Activated T-cell treated with anti-CD3 and anti-CD28 coated beads for 48 hours (primary cell): ENCODE measurements at places on chromosomes 7 and 10.

GRCh38 chr7:130708766-130709165 lies 22.4 kb upstream of the TSGA13 start:
- no peak for DNase-seq

- no peak for DNase-seq
These were observed 215.6 kb downstream of the TAX1BP1 start for GRCh38 chr7:27955596-27955995.

DNA sequence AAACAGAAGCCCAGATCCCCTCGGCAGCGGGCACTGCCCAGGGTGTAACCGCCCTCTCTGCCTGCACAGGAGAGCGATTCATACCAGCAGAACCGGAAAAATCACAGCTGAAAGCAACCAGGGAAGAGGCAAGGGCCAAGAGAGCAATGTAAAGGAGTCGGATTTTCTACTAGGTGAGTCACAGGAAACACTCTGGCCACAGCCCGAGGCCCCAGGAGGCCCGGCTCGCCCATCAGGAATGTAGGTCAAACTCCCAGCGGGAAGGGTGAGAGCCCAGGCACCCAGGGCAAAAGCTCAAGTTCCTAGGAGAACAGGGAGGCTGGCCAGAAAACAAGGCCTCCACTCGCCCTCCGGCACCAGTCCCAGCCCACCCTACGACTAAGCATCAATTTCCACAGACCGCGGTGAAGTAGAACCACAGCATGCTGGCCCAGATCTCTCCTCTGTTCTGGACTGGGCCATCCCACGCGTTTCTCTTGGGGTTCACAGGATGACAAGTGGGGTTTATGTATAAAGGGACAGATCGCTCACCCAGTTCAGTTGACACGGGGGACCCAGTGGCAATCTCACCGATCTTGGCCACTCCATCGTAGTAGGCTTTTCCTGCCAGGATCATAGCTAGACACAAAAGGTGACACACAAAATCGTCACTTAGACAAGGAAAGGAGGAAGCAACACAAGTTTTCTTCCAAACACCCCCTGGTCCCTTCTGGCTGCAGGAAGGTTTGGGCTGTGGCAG lies 46.2 kb downstream of the BAIAP2L1 start:
- no peak for DNase-seq

- no peak for DNase-seq
These were observed 80.6 kb upstream of the GATAD1 start for GRCh38 chr7:92366730-92367129.

- no peak for DNase-seq
These were observed 32.0 kb upstream of the TSPAN13 start for GRCh38 chr7:16721541-16721940.

- DNase-seq = no peak
These were observed 219.8 kb downstream of the CTNNA3 start for GRCh38 chr10:67476201-67476600.

DNA sequence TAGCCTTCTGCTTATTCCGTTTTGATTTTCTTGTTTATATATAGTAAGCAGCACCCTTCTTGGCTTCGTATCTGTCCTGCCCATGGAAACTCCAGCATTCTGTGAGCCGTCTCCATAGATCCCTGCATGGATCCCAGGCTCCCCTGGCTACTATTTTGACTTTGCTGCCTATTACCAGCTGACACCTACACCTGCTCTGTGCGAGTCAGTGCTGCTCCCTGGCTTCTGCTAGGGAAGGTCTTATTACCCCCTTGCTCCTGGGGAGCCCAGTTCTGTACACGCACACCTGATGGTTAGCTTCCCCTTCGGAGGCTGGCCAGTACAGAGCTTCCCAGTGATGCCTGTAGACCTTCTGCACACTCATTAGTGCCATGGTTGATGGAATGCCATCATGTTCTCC lies 35.4 kb downstream of the NACAD start:
- DNase-seq = no peak

DNA sequence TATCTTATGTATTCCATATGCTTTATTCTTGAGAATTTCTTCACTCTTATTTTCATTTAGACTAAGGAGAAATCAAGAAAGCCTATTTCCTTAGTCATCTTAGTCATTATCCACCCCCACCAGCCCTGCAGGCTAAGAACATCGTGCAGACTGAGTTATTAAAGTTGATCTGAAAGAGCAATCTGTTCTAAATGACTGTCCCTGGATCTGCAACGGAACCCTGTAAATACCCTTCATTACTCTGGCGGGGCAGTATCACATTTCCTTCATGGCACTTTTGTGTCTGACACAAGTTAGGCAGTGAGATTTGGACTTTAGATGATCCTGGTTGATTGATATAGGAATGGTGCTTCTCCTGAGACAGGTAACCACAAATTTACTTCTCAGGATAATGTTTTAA lies 3.5 kb upstream of the MYPN start:
- no peak for DNase-seq

DNA sequence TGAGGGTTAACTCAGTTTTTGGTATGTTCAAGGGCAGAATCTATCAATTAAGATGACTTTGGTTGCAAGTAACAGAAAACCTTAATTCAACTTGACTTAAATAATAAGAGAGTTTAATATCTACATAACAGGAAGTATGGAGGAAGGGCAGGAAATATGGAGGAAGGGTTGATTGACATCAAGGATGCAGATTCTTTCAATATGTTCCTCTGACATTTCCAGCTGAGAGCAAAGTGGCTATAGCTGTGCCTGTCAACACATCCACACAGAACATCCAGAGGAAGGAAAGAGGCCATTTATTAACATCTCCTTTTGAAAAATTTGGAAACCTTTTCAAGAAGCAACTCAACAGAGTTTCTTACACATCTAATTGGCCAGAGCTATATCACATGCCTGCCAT lies 19.4 kb upstream of the RALA start:
- DNase-seq = no peak

DNA sequence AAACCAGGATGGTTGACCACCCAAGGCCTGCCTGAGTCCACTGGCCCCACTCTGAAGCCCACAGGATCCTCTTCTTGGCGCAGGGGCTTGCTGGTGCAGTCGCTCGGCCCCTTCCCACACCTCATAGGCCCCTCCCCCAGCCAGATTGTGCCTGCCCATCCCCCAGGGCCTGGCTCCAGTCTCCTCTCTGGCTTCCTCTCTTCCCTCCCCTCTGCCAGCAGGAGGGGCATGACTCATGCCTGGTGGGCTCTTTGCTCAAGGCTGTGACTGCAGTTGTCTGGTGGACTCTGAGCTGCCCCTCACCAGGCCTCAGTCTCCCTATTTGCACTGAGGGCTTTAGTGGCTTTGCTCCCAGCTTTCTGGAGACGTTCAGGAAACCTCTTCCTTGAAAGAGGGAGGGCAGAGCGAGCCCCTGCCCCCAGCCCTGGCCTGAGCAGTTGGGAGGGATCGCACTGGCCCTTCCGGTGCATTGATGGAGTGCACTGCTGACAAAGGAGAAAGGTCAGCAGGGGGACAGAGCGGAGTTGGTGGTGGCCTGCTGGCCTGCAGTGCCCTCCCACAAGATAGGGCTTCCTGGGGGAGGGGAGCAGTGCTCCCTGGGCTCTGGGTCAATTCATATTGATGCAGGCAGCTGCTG lies 60.7 kb downstream of the ZMIZ1 start:
- DNase-seq = no peak

DNA sequence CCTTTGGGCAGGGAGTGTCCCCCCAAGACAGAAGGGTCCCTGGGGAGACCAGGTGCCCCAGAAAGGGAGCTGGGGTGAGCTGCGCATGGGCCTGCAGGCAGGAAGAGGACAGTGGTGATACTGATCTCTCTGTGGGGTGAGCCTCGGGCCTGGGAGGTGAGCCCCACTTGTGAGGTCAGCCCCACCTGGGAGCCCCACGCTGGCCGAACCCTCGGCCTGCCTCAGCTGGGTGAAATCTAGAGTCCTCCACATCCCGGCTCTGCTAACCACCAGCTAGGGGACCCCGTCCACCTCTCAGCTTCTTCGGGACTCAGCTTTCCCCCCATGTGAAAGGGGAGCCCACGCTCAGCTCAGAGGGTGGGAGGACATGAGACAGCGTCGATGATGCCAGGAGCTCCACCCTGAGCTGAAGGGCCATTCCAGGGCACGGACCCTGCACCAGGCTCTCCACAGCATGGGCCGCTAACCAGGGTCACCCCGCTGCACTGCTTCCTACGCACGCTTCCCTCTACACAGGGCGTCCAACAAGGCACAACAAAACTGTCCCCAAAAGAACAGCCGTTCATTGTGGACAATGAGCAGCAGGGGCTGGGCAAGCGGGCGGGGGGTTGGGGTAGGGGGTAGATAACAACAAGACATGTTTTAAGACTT lies 48.7 kb downstream of the CAMK2B start:
- DNase-seq = no peak

GRCh38 chr7:137476937-137477336 lies 133.4 kb upstream of the PTN start:
- DNase-seq = no peak

GRCh38 chr10:33215154-33215553 lies 119.3 kb downstream of the NRP1 start:
- DNase-seq = no peak

DNA sequence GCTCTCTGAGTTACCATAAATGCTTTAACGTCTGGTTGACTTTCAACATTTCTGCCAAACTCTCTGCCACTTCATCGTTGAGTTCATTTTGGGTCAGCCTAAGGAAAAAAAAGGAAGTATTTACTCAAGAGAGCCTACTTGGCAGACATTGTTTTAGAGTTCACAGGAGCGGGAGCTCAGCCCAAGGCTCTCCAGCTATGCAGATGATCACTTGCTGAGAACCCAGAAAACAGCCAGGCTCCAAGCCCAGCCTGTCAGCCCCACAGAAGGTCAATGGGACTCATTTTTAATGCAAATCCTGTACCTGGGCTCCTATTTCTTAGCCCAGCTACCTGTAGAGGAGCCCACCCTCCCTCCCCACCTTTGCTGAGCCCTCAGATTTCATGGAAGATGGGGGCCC lies 45.5 kb downstream of the NOD1 start:
- DNase-seq = no peak

DNA sequence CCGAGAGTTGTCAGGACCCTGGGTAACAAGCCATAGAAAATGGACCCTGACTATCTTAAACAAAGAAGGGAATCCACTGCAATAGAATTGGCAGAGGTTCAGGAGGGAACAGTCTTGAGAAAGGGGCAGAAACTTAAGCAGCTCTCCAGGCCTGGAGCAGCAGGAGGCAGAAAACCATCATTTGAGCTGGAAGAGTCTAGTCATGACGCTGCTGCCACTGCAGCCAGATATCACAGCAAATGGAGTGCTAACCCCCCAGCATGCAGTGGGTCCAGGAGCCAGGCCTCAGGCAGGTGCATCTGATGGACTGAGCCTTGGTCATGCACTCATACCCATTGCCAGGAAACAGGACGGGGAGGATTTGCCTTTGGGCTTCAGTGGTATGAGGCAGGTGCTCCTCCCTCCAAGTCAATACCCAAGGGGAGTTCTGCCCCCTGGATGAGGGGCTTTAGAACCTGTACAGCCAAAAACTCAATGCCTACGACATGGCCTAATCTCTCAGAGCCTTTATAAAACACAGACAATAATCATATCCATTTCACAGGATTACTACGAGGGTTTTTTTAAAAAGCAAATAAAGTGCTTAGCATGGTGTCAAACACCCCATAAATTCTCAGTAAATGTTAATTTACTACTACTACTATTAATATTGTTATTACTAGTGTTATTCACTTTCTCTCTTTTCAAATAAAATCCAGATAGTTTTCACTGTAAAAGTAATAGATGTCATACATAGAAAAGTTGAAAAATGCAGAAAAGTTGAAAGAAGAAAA lies 30.7 kb downstream of the DUSP5 start:
- no peak for DNase-seq

DNA sequence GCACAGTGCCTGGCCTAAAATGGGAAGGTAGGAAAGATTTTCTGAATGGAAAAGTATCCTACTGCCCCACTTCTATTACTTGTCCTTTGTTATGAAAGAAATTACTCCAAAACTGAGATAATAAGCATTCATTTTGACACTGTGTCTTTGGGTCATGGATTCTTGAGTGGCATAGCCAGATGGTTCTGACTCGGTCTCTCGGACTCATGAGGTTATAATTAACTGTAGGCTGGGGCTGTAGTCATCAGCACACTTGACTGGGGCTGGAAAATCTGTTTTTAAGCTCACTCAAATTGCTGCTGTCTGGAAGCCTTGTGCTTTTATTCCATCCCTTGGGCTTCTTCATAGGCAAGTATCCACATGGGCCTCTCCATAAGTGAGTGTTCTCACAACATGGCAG lies 160.5 kb downstream of the VTI1A start:
- DNase-seq = no peak
